Activated CD4-positive, alpha-beta memory T cell treated with anti-CD3 and anti-CD28 coated beads for 36 hours (primary cell): ENCODE measurements at places on chromosomes 7 and 10. TPM values are rescaled to one million over a fixed set of nuclear protein-coding genes. Genes with fewer than 3 reads are reported as not detected.
A peak's percentile ranks its signal among the peaks of the same experiment; 100 is the strongest.

DNA sequence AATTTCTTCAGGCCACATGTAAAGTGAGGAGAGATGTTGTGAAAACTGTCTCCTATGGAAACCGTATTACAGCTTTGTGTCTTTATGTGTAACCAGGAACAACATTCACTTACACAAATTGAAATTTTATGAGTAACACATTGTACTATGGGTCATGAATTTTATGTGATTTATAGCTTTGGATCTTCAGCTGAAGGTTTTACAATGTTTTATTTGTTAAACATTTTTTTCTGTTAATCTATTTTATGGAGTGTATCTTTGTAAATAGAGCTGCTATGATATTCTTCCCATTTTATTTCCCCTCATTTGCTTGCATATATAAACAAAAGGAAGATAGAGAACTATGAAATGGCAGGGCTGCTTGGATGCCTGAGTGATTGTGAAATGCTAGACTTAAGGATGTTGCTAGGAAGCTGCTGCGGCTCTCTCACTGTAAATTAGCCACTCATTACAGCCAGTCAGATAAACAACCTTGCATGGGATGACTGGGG is 104.5 kb upstream of the PCLO start:
- DNase-seq: no peak
- no peak overlapping the region for H3K27ac ChIP-seq
- no peaks in the 10 kb centered on the region for H3K27me3 ChIP-seq
- no peaks in the 10 kb centered on the region for H3K4me1 ChIP-seq
- H3K36me3 ChIP-seq: no peaks in the 10 kb centered on the region

Gene RPEL1
- total RNA-seq: not detected

DNA sequence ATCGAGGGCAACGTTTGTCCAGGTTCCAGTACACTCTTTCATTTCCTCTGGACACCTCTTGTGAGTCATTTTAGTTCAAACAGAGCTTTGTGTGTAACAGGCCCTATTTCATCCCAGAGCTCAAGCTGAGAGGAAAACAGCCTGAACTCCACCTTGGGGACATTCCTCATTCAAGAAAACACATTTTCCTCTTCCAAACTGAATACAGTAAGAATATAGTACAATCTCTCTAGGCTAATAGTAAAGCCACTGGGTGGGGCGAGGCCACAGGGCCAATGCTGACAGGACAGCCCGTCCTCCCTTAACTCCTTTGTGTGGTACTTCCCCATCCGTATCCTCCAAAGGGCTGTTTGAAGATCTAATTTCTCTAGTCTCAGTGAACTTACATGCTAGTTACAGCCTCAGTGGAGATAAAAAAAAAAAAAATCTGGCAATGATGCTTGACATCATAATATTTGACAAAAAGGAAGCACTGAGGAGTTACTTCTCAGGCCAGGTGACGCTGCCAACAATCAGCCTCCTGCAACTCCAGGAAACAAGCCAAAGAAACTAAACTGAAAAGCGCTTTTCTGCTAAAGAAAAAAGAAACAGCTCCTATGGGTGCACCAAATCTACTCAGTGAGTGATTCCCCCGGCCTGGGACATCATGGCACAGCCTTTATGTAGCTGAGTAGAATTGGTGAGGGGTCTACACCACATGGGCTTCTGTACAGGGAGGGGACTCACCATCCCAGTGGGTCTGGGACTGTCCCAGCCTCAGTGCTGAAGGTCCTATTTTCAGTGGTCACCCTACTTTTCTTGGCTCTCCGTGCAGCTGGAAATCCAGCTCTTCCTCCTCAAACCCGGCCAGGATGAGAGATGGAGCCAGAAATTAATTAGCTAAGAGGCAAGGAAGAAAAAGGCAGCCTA is 238.2 kb upstream of the NEBL start:
- H3K4me1 ChIP-seq: no peaks in the 10 kb centered on the region
- H3K27me3 ChIP-seq: peaks cover 2% of the 10 kb centered on the region

- peaks cover 28% of the 10 kb centered on the region for H3K36me3 ChIP-seq
- H3K27ac ChIP-seq: peak within 1 kb of the TSS; percentile 88
- DNase-seq: peak; percentile 76
- peaks cover 32% of the 10 kb centered on the region for H3K4me1 ChIP-seq
- peak within 1 kb of the TSS; percentile 88 for H3K4me3 ChIP-seq
These were observed at the start of gene PFKP for GRCh38 chr10:3067118-3067858. Gene PFKP (plus strand): TSS chr10:3067548. CDS start chr10:3067596, 48 bp downstream.
